ENCODE measurements at places on chromosomes 3 and 15.
A peak's percentile ranks its signal among the peaks of the same experiment; 100 is the strongest.

DNA sequence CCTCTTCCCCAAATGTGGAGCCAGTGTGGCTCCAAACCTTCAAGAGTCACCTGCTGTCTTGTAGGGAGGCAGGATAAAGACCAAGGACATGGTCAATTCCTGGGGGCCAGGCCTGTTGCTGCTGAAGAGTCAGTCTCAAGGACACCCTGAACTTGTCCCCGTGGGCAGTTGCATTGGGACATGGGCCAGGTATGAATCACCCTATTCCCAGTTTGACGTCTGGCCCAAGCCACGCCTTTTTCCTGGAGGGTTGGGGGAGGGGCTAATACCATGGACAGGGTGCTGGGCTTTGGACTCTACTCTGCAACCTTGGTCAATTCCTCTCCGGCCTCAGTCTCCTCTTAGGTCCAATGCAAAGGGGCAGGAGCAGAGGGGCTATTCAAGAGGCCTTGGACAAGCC is 10.4 kb downstream of the ATP2B2 start:
- no peak for DNase-seq

DNA sequence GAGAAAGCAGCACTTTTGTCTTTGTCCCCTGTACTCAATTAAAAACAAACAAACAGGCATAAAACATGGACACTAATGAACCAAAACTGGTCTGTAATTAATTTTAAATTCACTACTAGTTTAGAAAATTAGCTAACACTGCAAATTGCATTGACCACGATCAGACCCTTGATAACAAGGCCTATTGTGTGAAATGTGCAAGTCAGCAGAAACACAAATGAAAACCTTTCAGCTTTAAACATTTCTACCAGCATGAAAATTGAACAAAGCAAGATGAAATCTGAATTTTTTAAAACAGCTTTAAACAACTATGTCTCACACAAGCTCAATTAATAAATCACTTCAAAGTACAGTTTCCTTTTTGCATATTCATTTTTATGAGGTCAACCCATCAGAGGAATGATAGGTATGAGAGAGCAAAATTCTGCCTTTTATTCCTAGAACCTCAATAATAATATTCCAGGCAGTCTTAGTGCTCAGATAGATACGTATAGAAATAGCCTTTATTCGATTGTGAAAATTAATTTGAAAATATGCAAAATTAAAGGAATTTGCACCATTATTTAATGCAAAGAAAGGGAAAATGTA is 27.0 kb upstream of the CHMP2B start:
- DNase-seq: no peak

DNA sequence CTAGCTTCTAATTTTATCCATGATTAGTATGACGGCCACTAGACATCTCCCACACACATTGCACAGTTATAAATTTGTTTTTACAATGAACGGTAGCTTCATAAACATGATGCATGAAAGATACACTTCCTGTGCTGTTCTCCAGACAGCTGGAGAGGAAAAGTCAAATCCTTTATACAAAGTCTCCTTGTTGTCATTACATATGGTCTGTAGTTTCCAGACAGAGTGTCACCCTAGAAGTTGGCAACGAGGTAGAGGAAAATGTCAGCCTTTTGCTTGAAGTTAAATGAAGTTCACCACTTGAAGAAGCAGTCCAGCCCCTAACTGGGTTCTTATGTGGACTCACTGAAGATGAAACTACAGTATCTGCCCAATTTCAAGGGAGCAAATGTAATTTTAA is 253.0 kb upstream of the P2RY1 start:
- no peak for DNase-seq

DNA sequence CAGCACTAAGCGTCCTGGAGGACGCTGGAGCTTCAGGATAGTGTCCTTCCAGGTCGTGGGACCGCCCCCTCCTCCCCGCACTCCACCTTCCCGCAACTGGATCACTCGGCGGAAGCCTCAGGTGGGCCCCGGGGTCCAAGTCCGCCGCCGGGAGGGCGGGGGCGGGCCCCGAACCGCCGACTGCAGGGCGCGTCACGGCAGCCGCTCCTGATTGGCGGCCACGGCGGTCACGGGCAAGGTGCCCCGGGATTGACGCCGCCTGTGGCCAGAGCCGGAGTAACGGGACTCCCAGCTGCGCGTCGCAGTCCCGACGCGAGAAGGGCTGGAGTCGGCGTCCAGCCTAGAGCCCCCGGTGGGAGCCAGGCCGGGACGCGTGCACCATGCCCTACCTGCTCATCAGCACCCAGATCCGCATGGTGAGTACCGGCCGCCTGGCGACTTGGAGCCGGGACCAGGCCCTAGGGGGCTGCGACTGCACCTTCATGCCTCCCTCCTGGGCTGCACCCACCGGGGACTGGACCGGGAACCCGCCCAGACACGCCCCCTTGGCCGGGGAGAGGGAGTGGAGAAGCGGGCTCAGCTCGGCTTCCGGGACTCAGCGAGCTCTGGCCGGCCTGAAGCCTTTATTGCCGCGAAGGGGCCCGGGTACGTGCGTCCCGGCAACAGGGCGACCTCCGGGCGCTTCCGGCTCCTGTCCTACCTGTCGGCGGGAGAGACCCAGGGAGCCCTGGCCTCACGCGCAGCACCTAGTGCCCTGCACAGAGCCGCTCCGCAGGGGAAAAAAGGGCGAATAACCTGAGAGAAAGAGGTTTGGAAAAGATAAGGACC is at the start of gene GCHFR:
TSS of gene GCHFR (plus strand) at position 268 of the 828 bp plus-strand sequence. CDS start at position 381, 113 bp downstream.
- DNase-seq: peak; percentile 42

DNA sequence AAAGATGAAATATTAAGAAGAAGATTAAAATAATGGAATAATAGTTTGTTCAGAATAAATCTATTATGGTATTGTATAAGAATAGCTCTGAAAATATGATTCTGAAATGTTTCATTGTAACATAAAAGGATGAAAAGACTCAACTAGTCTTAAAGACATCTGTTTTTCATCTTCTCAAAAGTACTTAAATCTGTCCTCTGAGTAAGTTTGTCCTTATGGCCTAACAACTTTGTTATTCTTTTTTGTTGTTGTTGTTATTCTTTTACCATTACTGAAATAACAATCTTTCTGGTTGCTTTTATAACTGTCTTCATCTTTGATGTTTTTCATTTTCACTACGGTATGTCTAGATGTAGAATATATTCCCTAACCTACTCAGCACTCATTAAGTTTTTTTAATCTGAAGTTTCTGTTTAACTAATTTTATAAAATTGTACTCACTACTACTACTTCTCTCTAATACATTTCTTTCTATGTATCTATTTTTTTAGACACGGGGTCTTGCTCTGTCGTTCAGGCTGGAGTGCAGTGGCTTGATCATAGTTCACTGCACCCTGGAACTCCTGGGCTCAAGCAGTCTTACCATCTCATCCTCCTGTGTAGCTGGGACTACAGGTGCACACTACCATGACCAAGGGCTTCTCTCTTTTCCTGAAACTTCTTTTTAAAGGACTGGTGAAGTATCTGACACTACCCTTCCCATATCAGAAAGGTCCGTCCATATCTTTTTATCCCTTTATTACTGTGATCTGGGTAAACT is 240.7 kb downstream of the PCCB start:
- no peak for DNase-seq

- no peak for DNase-seq
Observed at GRCh38 chr3:133934073-133934970, 38.6 kb upstream of the RAB6B start.

GRCh38 chr3:127762077-127762786 is 60.1 kb downstream of the MGLL start:
- DNase-seq: no peak

DNA sequence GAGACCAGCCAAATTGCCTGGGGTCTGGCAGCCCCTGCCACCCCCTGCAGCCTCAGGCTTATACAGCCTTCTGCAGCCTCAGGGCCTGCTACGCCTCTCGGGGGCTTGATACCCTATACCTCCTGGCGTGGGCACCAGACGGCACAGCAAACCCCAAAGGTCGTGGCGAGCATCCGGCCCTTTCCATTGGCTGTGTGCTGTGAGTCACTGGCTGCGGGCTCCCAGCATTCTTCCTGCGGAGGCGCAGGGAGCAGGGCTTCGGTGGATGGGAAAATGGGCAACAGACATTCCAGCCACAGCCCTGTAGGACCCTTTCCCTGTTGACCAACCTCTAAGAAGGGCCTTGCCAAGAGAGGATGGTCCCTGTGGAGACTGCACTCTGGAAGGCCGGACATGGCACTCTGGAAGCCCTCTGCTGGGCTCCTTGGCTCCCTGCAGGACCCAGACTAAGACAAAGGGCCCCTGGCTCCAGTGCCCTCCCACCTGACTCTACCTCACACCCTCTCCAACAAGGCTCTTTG is 59.6 kb downstream of the ITGA11 start:
- no peak for DNase-seq

- DNase-seq: no peak
Observed at GRCh38 chr3:178318340-178318739, 217.9 kb upstream of the KCNMB2 start.

DNA sequence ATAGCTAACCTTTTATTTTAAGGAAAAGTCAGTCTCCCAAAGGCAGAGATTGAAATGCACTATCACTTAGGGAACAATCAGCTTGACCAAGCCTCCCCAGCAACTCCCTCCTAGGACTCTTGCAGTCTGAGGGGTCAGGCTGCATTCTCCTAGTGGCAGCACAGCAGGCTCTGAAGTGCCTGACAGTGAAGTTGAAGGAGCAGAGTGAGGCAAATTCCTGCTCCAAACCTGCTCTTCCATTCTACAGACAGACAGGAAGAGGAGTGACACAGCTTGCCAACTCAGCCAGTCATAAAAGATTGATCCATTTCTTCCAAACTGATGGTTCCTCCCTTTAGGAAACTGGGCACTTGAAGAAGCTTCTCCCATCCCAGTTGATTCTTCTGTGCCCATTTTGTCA is 43.9 kb upstream of the SMAD3 start:
- DNase-seq: no peak

GRCh38 chr3:98528474-98529346 is 3.1 kb upstream of the GPR15 start:
- no peak for DNase-seq

DNA sequence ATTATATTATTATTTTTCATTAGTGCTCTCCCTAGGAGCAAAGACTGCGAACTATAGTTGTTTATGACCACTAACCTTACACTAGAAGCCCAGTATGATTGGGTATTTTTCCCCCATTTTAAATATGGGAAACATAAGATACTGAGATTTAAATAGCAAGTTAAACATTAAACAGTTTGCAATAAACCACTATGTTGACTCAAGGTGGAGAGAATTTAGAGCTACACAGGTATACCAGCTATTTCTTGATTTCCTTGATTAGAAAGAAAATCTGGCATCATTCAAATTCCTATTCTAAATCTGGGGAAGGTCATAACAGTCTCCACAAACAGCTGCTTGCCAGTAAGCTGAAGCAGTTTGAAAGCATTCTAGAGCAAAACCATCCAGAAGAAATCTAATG is 863.8 kb upstream of the CFAP20DC start:
- DNase-seq: no peak

GRCh38 chr3:24507776-24508422 is 13.2 kb upstream of the THRB start:
- no peak for DNase-seq

- DNase-seq: no peak
Observed at GRCh38 chr3:38457111-38458003, 3.7 kb downstream of the ACVR2B start.

- no peak for DNase-seq
Observed at GRCh38 chr3:73148682-73149081, 87.2 kb downstream of the EBLN2 start.

GRCh38 chr3:112389961-112390360 is 57.0 kb downstream of the CD200 start:
- no peak for DNase-seq

- no peak for DNase-seq
Observed at GRCh38 chr3:170247875-170248274, 25.7 kb downstream of the PRKCI start.

DNA sequence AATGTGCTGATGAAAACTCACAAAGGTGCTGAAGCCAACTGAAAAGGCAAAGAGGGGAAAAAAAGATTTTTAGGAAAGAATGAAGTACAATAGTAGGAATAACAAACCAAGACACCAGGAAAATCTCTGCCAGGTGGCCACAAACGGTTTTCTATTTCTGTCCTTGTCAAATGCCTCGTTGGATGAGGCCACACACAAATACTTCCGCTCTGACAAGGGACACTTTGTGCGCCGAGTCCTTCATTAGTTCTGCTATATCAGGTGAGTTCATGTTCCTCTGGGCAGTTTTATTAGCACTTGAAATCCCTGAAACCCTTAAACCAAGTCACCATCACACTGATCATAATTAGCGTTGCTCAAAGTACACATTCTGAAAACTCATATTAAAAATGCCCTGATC is 373.1 kb downstream of the VPS13C start:
- no peak for DNase-seq

DNA sequence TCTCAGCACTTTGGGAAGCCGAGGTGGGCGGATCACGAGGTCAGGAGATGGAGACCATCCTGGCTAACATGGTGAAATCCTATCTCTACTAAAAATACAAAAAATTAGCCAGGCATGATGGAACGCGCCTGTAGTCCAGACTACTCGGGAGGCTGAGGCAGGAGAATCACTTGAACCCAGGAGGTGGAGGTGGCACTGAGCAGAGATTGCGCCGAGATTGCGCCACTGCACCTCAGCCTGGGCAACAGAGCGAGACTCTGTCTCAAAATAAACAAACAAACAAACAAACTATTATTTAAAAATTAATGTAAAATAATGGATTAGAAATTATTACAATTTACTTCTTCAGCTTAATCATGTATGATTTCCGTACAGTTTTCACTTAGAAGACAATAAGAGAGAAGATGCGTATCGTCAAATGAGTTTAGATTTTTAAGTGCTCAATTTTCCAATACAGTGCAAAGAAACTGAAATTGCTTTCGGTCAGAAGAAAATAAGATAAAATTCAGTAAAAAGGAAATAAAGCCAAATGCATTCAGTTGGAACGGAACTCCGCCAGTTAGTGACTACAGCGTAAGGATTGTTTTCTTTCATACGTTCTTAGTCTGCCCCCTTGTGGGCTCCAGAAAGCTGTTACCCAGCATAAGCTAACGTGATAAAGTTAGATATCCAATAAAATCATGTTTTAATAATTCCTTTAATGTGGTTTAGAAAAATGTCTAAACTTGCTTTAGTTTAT is 24.8 kb downstream of the AADAC start:
- DNase-seq: no peak

- no peak for DNase-seq
Observed at GRCh38 chr15:31106495-31107300, 5.2 kb upstream of the TRPM1 start.

- no peak for DNase-seq
Observed at GRCh38 chr3:126422571-126423091, 27.9 kb downstream of the CFAP100 start.

Data from activated CD4-positive, alpha-beta T cell treated with anti-CD3 and anti-CD28 coated beads, Interleukin-2, amount 50 U/mL, for 4 hours (primary cell).